ENCODE measurements at places on chromosomes 5 and 9.

GRCh38 chr5:37771203-37771611 lies 68.6 kb downstream of the GDNF start:
- DNase-seq, result no peak

GRCh38 chr5:40502736-40503135 lies 177.0 kb upstream of the PTGER4 start:
- no peak for DNase-seq

DNA sequence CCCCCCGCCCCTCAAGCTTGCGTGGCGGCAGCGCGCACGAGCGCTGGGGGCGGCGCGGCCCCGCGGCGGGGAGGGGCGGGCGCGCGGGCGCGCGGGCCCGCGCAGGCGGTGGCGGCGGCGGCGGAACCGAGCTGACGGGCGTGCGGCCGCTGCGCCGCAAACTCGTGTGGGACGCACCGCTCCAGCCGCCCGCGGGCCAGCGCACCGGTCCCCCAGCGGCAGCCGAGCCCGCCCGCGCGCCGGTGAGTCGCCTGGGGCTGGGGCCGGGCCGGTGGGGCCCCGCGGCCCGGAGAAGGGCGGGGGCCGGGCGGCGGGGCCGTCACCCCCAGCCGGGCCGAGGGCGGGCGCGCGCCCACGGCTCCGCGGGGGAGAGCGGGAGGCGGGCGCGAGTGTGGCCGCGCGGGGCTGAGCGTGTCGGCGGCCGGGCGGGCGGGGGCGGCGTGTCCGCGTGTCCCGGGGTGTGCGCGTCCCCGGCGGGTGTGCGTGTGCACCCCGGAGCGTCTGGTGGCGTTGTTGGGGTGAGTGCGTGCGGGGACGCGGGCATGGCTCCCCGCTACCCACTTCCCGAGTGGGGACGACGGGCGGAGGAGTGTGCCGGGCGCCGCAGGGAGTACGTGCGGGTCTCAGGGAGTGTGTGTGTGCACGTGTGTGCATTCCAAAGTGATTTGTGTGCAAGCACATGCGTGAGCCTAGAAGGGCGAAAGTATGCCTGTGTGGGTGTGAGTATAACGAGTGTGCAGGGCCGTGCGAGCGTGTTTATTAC lies at the start of gene NEK6:
Gene NEK6, plus strand, starts transcription at position 106 of the 763 bp plus-strand sequence. CDS start 44,016 bp downstream, outside the sequence.
- no peak for DNase-seq

- DNase-seq, result no peak
These were observed 62.6 kb downstream of the PSMB7 start for GRCh38 chr9:124352616-124353015.

DNA sequence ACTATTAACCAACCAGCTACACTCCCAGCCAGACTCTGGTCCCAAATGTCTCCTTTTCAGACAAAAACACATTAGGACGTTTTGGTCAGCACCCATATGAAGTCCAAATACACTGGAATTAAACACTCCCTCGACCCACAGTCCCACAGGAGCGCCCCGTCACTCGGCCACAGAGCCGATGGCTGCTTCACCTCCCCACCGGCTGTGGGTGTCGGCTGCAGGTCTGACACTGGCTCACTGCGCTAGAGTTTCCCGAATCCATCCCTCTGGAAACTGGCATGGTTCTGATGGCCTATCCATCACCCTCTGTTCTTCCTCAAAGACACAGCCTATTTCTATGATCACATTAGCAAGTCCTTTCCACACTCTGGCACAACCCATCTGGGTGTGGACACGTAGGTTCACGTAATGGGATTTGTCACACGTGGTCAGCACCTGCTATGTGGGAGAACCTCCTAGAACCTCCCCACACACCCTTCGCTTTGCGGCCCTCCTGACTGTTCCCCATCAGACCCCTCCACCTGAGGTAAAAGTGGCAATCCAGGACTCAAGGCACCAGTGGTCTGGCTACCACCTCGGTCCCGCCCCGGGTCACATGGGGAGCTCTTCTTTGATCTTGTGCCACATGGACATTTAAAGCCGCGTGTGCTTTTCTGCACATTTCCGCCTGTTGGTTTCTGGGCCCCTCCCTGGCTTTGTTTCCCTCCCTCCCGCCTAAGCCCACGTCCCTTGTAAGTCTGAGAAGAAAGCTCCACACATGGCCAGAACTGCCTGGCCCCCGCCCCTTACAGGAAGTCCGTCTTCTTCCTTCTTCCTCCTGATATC lies 131.1 kb upstream of the PHYKPL start:
- DNase-seq, result no peak

DNA sequence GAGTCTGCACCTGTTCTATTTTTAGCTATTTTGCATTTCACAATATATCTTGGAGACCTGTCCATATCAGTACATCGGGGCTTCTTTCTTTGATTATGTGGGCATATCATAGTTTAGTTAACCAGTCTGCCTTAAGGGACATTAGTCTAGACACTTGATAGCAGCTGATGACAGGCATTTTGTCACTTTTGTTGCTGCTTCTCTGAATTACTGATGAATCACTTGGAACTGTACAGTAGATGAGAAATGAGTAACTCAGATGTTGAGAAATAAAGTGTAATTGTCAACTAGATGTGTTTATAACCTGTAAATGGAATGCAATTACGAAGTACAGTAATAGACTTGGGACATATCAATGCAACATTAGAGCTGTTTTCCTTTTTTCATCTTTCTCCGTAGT lies 7.1 kb downstream of the ZFP2 start:
- no peak for DNase-seq

DNA sequence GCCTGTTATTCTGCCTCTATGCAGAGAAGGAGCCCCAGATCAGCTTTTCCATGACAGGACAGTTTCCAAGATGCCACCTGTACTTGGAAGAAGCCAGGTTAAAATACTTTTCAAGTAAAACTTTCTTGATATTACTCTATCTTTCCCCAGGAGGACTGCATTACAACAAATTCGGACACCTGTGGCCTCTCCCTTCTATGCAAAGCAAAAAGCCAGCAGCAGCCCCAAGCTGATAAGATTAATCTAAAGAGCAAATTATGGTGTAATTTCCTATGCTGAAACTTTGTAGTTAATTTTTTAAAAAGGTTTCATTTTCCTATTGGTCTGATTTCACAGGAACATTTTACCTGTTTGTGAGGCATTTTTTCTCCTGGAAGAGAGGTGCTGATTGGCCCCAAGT lies 301 bp upstream of the IL4 start:
- no peak for DNase-seq

DNA sequence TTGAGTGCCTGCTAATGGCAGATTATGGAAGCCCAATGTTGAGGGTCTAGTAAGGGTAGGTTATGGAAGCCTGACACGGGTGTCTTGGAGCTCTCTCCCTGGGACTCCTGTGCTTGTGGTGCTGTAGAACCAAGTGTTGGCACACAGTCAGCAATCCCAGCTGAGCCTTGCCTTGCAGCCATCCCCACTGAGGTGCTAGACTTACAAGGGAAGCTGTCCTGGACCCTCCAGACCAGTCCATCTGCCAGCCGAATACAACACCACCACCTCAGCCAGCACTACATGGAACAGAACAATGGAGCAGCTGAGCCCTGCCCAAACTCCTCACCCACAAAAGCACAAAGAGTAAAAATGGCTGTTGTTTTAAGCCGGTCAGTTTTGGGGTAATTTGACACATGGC lies 90.5 kb upstream of the DNAH5 start:
- DNase-seq, result no peak

DNA sequence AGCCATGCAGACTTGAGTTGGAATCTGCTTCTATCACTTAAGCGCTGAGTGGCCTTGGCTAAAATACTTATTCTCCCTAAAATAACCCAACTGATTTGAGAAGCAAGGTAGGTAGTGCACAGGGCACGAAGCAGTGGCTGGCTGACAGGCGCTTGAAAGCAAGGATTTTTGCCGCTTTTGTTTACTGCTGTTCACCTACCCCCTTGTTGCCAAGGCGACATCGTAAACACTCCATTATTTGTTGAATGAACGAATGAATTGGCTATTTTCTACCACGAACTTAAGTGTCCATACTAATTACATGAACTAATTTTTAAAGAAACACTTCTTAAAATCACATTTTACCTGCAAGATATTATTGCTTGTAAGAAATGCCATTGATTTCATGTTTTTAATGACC lies 98.0 kb downstream of the ANKH start:
- no peak for DNase-seq

- no peak for DNase-seq
These were observed 173.4 kb downstream of the ROR2 start for GRCh38 chr9:91776409-91777291.

DNA sequence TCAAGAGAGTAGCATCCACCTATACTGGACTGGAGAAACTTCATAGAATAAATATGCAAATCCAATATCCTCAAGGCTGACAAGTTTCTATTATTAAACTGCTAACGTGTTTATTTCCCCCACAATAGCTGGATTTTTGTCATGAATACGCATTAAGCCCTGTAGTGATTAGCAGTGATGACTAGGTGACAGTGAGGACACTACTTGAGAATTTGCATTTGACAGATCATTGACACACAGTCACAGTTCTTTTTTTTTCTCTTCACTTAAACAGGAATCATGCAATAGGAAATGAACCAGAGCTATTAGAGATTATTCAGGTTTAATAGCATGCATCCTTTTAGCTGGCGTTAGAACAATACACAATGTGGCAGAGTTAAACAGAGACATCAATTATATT lies 35.3 kb downstream of the MPDZ start:
- DNase-seq, result no peak

All from stimulated activated CD4-positive, alpha-beta T cell treated with anti-CD3 and anti-CD28 coated beads, Interleukin-1b, Interleukin-23, amount 100 ng/mL, for 1 hour (primary cell).